ENCODE measurements at places on chromosomes 1 and 21.
A peak's percentile ranks its signal among the peaks of the same experiment; 100 is the strongest.

DNA sequence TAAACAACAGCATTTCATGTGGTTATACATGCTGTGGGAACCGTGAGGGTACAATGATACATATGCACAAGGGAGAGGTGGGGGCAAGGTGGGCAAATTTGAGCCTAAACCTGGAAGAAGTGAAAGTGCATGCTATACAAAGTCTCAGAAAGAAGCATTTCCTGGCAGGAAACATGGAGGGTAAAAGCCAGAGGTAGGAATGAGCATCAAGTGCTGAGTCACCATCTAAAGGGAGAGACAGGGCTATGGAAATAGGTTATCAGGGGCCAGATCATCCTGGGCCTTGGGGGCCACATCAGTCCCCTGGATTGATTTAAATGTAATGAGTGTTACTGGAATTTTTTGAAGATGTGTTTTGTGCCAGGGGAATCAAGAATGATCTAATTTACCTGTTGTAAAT lies 60.1 kb upstream of the DAB1 start:
- DNase-seq = no peak

DNA sequence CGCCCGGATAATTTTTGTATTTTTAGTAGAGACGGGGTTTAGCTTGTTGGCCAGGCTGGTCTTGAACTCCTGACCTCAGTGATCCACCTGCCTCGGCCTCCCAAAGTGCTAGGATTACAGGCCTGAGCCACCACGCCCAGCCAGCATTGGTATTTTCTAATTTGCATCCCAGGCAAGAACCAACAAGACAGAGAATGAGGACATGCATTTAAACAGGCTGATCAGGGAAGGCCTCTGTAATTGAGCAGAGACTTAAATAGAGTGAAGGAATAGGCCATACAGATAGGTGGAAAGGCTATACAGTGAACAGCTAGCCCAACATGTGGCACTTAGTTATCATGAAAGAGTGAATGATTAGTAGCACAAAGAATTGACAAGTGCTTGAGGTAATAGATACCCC lies 230.4 kb downstream of the SLC35F3 start:
- DNase-seq = no peak

- no peak for DNase-seq
These were observed 88.6 kb downstream of the TM2D1 start for GRCh38 chr1:61636376-61636775.

DNA sequence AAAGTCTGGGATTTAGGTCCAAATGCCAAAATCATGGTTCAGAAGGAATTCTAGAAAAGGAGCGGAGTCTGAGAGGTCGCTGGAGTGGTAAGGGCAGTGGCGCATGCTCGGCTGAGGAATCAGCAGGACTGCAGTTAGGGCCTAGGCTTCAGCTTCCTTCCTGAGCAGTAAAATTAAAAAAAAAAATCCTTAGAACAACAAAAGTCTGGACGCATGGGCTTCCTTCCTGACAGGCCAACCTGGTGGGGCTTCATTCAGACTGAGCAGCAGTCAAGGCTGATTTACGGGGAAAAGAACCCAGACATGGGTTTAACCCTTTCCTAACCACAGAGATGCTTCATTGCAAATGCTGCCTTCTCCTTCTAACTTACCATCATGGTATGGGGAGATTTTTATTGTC lies 17.1 kb downstream of the RNF220 start:
- DNase-seq = no peak

DNA sequence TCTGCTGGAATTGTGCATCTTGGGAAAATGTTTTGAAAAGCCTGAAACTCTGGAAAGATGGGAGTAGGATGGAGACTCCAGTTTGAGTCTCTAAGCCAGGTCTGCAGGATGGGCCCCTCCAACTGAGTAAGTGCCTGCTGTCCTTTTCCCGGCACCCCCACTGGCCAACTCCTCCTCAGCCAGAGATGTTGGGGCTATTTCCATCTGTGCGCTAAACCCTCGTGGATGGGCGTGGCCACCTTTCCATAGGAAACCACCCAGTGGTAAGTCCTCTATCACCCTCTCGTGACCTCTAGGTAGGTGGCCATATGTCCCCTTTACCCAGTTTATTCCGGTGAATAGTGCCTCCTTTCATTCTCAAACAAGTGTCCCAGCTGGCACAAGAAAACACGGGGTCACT lies 250.9 kb downstream of the TOMM20 start:
- no peak for DNase-seq

DNA sequence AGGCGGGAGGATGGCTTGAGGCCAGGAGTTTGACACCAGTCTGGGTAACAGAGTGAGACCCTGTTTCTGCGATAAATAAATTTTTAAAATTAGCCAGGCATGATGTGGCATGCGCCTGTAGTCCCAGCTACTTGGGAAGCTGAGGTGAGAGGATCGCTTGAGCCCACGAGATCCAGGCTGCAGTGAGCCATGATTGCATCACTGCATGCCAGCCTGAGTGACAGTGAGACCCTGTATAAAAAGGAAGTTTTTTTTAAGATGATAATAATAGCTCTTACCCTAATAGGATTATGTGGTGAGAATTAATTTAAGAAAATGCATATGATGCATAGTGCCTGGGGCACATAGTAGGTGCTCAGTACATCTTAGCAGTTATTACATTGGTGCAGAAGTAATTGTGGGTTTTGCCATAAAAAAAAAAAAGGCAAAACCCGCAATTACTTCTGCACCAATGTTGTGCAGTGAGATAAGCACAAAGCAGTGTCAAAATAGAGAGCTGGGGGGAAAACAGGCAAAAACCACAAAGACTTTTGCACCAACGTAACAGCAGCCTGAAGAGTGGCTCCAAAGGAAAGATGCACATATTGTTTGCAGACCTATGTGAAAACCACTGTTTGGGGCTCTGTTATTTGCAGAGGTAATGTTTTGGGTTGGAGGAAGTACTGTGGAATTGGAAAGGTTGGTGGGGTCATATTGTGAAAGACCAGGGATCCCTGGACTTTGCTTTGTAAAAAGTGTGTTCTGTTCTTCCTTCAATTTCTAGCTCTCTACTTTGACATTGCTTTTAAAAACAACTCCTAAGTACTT lies 72.4 kb downstream of the PLXNA2 start:
- DNase-seq = no peak

- DNase-seq = no peak
These were observed 3.2 kb downstream of the COL16A1 start for GRCh38 chr1:31700468-31701090.

DNA sequence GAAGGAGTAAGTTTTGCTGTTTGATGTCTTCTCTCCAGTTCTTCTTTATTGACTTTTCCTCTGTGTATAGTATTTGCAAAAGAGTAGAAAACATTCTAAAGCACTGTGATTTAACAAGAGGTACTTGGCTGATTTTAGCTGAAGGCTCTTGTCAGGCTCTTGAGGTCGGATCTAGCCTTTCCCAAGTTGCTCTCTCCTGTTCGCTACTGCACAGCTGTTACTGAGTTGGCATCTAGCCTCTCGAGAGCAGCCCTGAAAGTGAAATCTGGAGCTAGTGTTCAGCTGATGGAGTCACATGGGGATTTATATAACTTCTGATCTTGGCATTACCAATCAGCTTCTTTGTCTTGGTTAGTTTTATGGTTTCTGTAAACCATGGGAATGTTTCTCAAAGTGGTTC lies 193.1 kb downstream of the RYR2 start:
- no peak for DNase-seq

GRCh38 chr1:236854605-236854983 lies 59.5 kb downstream of the MTR start:
- DNase-seq = peak; percentile 4

- no peak for DNase-seq
These were observed 12.6 kb upstream of the LAPTM5 start for GRCh38 chr1:30770150-30770549.

GRCh38 chr1:224774378-224774777 lies 155.1 kb upstream of the DNAH14 start:
- no peak for DNase-seq

GRCh38 chr1:152398812-152399698 lies 15.0 kb downstream of the CRNN start:
- DNase-seq = peak; percentile 60

DNA sequence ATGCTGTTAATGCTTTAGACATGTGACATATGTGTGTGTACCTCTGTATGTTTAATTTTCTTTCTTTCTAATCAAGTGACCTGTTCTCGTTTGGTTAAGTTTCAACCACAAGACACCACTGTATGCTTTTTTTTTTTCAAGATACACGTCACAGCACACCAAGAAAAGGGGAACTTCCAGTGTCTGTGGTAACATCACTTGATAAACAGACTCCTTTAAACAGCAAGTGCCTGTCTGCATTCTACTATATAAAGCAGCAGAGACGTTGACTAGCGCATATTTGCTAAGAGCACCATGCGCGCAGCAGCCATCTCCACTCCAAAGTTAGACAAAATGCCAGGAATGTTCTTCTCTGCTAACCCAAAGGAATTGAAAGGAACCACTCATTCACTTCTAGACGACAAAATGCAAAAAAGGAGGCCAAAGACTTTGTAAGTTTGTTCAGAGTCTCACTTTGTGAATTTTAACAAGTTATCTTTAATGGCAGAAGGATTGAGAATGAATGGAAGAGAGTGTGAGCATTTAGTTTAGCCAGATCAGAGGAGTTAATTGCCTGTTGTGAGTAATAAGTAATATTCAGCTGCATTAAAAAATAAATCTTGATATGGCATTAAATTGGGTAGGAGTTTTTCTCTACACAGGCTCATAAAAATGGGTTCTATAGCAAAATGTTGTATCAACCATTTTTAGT lies at the start of gene RGS1:
Gene RGS1 (plus strand): TSS at position 275 of the 691 bp plus-strand sequence. CDS start 20 bp downstream, at position 295.
- no peak for DNase-seq

- DNase-seq = no peak
These were observed 25.0 kb downstream of the GORAB start for GRCh38 chr1:170556917-170557316.

DNA sequence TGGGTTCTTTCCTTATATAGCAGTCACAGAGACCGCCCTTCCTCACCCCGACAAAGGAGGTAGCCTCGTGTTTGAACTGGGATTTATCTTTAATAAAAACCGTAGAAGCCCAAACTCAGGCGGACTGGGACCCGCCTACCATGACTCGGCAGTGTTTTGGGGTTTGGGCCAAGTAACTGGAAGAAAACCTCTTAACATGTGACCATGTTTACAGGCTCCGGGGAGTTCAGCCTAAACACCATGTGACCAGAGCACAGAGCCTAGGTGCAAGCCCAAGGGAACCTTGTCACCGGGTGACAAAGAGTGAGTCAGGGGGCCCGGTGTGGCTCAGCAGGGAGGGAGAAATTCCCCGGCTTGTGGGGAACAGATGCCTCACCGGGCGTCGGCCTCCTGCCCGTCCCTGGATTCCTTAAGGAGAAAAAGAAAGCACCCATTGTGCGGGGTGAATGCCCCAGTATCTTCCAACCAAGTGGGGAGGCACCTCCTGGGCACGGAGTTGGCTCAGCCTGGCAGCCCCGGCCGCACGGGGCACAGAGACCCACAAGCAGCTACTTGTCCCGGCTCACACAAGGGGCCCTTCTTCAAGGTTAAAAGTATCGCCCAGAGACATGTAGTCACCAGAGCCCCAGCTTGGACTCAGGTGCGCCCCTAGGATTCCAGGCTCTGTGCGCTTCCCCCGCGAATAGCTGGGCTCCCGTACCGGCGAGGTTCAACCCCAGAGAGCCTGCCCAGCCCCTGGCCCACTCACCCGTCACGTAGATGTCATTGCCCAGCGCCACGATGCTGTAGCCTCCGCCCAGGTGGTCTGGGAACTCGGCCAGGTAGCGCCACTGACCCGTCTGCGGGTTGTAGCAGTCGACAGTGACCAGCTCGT lies 1.4 kb downstream of the KLHL21 start:
- DNase-seq = peak; percentile 92

GRCh38 chr21:14900611-14901010 lies 164.2 kb downstream of the NRIP1 start:
- DNase-seq = no peak

GRCh38 chr1:66227966-66228365 lies 306.0 kb upstream of the SGIP1 start:
- no peak for DNase-seq

DNA sequence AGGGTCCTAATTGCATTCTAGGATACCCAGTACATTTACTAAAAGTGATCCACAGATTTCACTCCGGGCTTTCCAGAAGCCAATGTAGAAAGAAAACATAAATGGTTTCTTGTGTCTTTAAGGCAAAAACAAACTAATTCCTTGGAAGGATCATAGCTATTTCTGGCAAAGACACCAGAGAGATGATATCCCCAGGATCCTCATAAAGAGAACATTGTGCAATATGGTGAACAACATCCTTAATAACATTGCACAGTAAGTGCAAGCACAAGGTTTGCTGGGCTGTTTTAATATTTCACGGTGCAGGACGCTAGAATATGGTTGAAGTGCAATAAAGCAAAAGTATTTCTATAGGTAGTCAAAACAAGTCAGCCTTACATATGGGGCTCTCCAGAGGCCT lies 83.0 kb downstream of the NTPCR start:
- DNase-seq = no peak

DNA sequence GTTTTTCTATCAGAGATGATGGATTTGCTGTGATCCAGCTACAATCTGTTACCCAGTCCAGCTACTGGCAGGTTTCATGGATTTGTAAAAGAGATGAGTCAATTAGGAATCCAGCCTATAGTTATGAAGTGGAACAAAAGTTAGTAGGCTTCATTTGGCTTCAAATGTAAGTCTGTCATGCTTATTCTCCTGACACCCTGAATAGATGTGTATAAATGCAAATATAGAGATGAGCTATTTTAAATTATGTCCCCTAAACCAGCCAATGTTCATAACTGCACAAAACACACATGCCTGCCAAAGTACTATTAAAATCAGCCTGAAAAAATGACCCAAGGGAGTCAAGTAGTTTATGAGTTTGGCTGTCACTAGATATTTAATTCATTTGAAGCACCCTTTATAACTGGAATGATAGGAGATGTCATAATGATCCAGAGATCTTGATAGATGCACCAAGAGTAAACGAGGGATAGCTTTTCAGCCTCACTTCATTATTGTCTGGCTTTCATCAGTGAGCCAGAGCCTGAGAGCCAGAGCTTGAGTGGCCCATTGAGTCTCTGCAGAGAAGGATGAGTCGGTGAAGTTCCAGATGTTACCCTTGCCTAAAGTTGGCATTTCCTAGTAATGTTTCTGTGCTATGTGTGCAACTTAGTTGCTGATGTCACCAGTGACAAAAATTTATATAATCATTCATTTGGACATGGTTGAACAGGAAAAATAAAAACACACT lies 11.8 kb upstream of the NTMT2 start:
- no peak for DNase-seq

DNA sequence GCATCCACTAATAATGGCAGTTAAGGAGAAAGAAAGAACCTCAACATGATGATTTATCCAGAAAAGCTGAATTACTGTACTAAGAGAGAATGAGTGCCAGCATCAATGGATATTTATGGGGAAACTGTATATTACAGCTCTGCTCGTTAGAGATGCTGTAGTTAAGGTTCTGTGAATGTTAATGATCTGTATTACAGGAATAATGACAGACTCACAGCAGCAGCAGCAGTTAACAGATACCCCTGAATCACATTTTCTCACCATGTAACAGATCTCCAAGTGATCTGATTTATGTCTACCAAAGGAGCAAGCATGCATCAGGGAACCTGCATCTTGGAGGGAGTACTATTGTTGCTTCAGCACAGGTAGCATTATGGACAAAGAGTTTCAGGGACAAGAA lies 80.6 kb upstream of the C8B start:
- DNase-seq = no peak
